Bronchial epithelial cell (primary cell): ENCODE measurements at places on chromosomes 4 and X. TPM values are rescaled to one million over a fixed set of nuclear protein-coding genes. Genes with fewer than 3 reads are reported as not detected.

POU3F4 gene
- total RNA-seq = not detected in 2 replicates

PNMA6F gene
- not detected in 2 replicates for total RNA-seq

RBMXL3 gene
- total RNA-seq = not detected in 2 replicates

NKX3-2 gene
- under 0.01 TPM in 1 of 2 replicates, not detected in the other for total RNA-seq

SAGE1 gene
- total RNA-seq = not detected in 2 replicates

SHROOM4 gene
- 0.26 and 0.51 TPM in 2 replicates for total RNA-seq

CLOCK gene
- total RNA-seq = 20.8 and 29.7 TPM in 2 replicates

PPBP gene
- total RNA-seq = 0.13 and 0.26 TPM in 2 replicates

GUCY1A1 gene
- total RNA-seq = 0.79 and 1.2 TPM in 2 replicates

RPA4 gene
- 0.79 and 1.2 TPM in 2 replicates for total RNA-seq

PLAC8 gene
- total RNA-seq = 0.79 and 4.4 TPM in 2 replicates

RHOXF2B gene
- total RNA-seq = not detected in 2 replicates

GPR78 gene
- under 0.01 and 0.51 TPM in 2 replicates for total RNA-seq

NUP62CL gene
- 3.9 and 5.1 TPM in 2 replicates for total RNA-seq

DDX53 gene
- not detected in 2 replicates for total RNA-seq

SLC10A6 gene
- 10.9 and 12.1 TPM in 2 replicates for total RNA-seq

PAGE1 gene
- not detected in 2 replicates for total RNA-seq

MAGEB2 gene
- total RNA-seq = not detected in 2 replicates

MAGEC3 gene
- not detected in 2 replicates for total RNA-seq

DCX gene
- total RNA-seq = not detected in 2 replicates

PLXNB3 gene
- 4.5 and 5.4 TPM in 2 replicates for total RNA-seq

IQCM gene
- total RNA-seq = not detected in 2 replicates
